HS-5 (cell line): ENCODE measurements at places on chromosomes 7 and 10.

GRCh38 chr10:7610651-7611389 is 55.9 kb downstream of the ITIH5 start:
- peak; percentile 68 for DNase-seq

- DNase-seq: no peak
Observed at GRCh38 chr10:29598851-29599311, 35.9 kb downstream of the SVIL start.

DNA sequence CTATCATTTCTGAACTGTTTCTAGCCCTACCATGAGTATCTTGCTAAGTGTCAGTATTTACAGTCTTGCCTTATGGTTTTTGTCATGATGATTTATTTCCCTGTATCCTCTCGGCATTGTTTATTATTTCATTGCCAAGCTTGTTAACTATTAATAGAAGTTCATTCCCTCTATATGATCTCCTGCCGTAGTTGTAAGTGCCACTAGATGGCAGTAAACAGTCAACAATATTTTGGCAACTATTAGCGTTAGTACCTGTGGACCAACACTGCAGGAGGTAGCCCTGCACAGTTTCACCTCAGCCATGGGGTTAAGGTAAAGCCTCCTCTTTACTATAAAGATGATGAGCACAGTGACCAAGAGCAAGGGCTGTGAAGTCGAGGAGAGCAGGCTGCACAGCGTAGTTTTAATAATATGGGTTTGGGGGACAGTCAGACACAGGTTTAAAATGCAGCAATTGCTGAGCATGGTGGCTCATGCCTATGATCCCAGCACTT is 26.1 kb upstream of the CCNJ start:
- peak; percentile 19 for DNase-seq

DNA sequence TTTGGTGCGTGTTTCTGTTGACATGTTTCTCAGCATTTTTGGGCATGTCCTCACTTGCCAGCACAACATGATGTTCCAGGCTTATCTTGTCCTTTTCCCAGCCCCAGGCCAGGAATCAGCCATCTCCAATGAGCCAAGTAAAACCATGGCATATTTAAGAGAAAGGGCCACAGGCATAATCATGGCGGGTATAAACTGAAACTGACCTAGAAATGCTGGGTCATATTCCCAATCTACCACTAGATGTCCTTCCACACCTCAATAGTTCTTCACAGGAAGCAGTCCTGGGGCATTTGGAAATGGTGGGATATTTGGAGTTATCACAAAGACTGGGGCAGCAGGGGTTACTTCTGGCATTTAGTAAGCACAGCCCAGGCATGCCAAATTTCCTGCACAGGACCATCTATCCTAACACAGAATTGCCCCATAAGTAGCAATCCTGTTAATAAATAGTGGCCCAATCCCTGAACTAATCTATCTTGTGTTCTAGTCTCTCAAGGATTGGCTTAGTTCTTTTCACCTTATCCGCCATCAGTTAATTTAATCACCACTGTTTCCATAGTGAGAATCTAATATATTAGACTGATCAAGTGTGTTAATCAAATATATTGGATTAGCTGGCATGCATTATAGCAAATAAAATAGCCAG is 101.6 kb downstream of the NPSR1 start:
- DNase-seq: peak; percentile 18

GRCh38 chr7:30349170-30349569 is 64.8 kb downstream of the ZNRF2 start:
- DNase-seq: no peak

DNA sequence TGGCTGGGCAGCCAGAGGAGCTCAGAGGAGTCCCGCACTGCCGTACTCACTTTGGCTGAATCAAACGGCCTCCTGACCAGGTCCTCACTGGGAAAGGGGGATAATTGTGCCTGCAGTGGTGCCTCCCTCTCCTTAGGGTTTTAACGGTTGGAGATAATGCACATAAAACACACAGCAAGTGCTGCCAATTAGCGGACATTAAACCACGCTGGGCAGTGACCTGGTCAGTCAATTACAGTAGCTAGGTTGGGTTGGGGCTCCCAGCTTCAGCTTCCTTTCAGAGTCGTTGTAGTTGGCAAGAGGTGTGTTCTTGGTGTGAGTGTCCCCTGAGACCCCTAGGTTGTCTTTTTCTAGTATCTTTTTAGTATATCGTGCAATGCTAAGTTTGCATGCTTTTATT is 146.6 kb downstream of the C10orf105 start:
- DNase-seq: no peak

DNA sequence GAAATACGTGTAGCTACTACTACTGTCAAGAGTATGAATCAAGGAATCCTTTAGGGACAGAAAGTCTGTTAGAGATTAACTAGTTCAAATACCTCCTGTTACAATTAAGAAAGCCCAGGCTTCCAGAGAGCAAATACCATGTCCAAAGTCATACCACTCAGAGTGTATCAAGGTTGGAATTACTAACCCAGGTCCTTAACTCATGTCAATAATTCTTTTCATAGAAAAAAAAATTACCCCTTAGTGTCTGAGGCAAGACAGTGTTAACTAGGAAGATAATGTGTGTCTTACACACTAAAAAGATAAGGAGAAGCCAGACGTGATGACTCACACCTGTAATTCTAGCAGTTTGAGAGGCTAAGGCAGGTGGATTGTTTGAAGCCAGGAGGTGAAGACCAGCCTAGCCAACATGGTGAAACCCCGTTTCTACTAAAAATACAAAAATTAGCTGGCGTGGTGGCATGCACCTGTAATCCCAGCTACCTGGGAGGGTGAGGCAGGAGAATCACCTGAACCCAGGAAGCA is 423.4 kb downstream of the SORCS1 start:
- DNase-seq: no peak

DNA sequence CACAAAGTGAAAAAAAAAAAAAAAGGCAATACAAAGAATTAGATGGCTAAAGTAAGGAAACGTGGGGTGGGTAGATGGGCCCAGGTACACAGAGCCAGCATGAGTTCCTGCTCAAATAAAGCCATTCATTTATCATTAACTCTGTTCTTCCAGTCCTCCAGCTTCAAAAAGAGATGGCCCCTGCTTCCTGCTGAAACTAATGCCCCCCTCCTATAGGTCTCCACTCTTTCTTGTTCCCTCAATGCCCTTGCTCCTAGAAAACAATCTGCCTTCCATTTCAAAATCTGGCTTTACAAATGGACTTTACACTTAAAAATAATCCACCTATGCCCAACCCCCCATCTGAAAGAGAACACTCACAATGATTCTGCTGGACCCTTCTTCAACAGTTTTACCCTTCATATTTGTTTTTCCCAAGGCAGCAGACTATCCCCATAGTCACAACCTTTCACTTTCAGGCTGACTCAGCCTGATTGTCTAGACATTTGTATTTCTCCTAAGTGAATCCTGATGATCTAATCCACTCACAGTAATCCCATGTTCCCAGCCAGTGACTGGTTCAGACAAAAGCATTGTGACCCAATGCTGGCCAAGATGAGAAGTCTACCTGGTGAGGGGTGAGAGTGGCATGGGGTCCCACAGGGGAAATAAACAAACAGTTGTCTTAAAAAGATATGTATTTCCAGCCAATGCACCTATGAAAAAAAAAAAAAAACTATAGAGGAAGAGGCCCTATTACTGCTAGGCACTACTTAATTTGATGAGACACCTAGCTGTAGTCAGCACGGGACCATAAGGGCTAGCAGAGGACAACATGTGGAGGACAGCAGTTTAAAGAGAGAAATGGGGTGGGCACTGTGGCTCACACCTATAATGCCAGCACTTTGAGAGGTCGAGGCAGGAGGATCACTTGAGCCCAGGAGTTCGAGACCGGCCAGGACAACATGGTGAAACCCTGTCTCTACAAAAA is 74.6 kb upstream of the GRID1 start:
- peak; percentile 34 for DNase-seq

GRCh38 chr10:70685455-70685911 is 13.2 kb downstream of the ADAMTS14 start:
- DNase-seq: no peak

GRCh38 chr7:57204411-57204811 is 72.2 kb upstream of the ZNF479 start:
- DNase-seq: no peak
